H7 (cell line): ENCODE measurements at places on chromosomes 2 and 18. TPM values are rescaled to one million over a fixed set of nuclear protein-coding genes. Genes with fewer than 3 reads are reported as not detected.

Gene ATOH8
- total RNA-seq = 0.33 and 1.1 TPM in 2 replicates

Gene STPG4
- total RNA-seq = not detected in 2 replicates

Gene RETREG2
- 60.2 and 64.5 TPM in 2 replicates for total RNA-seq

Gene NTSR2
- total RNA-seq = not detected in 2 replicates

Gene MYOM1
- total RNA-seq = 0.14 and 0.55 TPM in 2 replicates

Gene CXCR4
- 9.6 and 62.1 TPM in 2 replicates for total RNA-seq

Gene CCDC68
- 0.10 TPM in 1 of 2 replicates, not detected in the other for total RNA-seq

Gene IL36G
- total RNA-seq = 0.37 TPM in 1 of 2 replicates, not detected in the other

Gene TFPI
- total RNA-seq = 17.1 and 17.8 TPM in 2 replicates

Gene UGP2
- 324 and 639 TPM in 2 replicates for total RNA-seq

Gene CCBE1
- total RNA-seq = 1.3 and 1.5 TPM in 2 replicates

Gene MEMO1
- 48.6 and 54.2 TPM in 2 replicates for total RNA-seq

Gene CYB5A
- 104 and 130 TPM in 2 replicates for total RNA-seq

Gene CDH2
- total RNA-seq = 101 and 106 TPM in 2 replicates

Gene SH3RF3
- 0.80 and 1.0 TPM in 2 replicates for total RNA-seq

Gene CTAGE1
- 0.04 TPM in 1 of 2 replicates, not detected in the other for total RNA-seq

Gene L3MBTL4
- 0.48 and 0.59 TPM in 2 replicates for total RNA-seq

Gene DOCK10
- 0.11 and 1.1 TPM in 2 replicates for total RNA-seq

Gene CEP192
- 26.8 and 27.7 TPM in 2 replicates for total RNA-seq

Gene PSD4
- 1.5 and 1.9 TPM in 2 replicates for total RNA-seq

Gene UGT1A10
- not detected in 2 replicates for total RNA-seq

Gene CNGA3
- 0.10 TPM in 1 of 2 replicates, not detected in the other for total RNA-seq

Gene BOLL
- 0.24 TPM in 1 of 2 replicates, not detected in the other for total RNA-seq

Gene CD8B2
- not detected in 2 replicates for total RNA-seq

Gene AKAIN1
- total RNA-seq = not detected in 2 replicates

Gene HES6
- 52.2 and 67.4 TPM in 2 replicates for total RNA-seq

Gene MOGAT1
- not detected in 2 replicates for total RNA-seq

Gene ABCG5
- total RNA-seq = not detected in 2 replicates

Gene SPATA3
- total RNA-seq = not detected in 2 replicates

Gene GLI2
- total RNA-seq = 37.3 and 41.4 TPM in 2 replicates

Gene SERPINB13
- total RNA-seq = not detected in 2 replicates

Gene EPG5
- total RNA-seq = 5.2 and 9.8 TPM in 2 replicates

Gene ACADL
- not detected in 2 replicates for total RNA-seq

Gene NFU1
- total RNA-seq = 36.2 and 39.5 TPM in 2 replicates

Gene FLACC1
- total RNA-seq = not detected in 2 replicates

Gene UGT1A4
- total RNA-seq = 0.07 TPM in 1 of 2 replicates, not detected in the other

Gene EML4
- total RNA-seq = 61.1 and 90.4 TPM in 2 replicates

Gene SPP2
- total RNA-seq = not detected in 2 replicates

Gene CDCA7
- 76.6 and 83.8 TPM in 2 replicates for total RNA-seq

Gene RPRD1A
- 101 and 134 TPM in 2 replicates for total RNA-seq

Gene LRP1B
- total RNA-seq = 0.17 and 0.26 TPM in 2 replicates

Gene MALL
- 5.1 and 9.2 TPM in 2 replicates for total RNA-seq

Gene TPO
- total RNA-seq = not detected in 2 replicates

Gene IL37
- total RNA-seq = 0.62 and 1.00 TPM in 2 replicates

Gene LOXHD1
- total RNA-seq = 0.03 and 0.07 TPM in 2 replicates

Gene POTEJ
- not detected in 2 replicates for total RNA-seq

Gene CMPK2
- total RNA-seq = 0.48 and 0.69 TPM in 2 replicates

Gene NEU4
- 0.41 TPM in 1 of 2 replicates, not detected in the other for total RNA-seq

Gene KCNG2
- total RNA-seq = 0.14 and 0.18 TPM in 2 replicates

Gene SLC40A1
- total RNA-seq = 0.55 and 1.9 TPM in 2 replicates

Gene CD207
- not detected in 2 replicates for total RNA-seq

Gene DTNA
- 24.9 and 30.1 TPM in 2 replicates for total RNA-seq

Gene MAPRE3
- 0.42 and 1.6 TPM in 2 replicates for total RNA-seq

Gene SH3YL1
- 13.1 and 15.4 TPM in 2 replicates for total RNA-seq

Gene GAD1
- total RNA-seq = 19.3 and 25.8 TPM in 2 replicates

Gene UGGT1
- total RNA-seq = 26.4 and 29.2 TPM in 2 replicates

Gene SKOR2
- total RNA-seq = 0.07 and 0.15 TPM in 2 replicates

Gene MEP1B
- total RNA-seq = not detected in 2 replicates

Gene ELOA2
- total RNA-seq = not detected in 2 replicates
